Activated effector memory CD4-positive, alpha-beta T cell treated with Interleukin-2 at 50 U/mL for 16 hours (primary cell): ENCODE measurements at places on chromosomes 2 and 18.

GRCh38 chr2:133424876-133425275 lies 143.4 kb downstream of the NCKAP5 start:
- no peak for DNase-seq

- DNase-seq: no peak
Observed at GRCh38 chr2:185625604-185626003, 113.0 kb upstream of the FSIP2 start.

DNA sequence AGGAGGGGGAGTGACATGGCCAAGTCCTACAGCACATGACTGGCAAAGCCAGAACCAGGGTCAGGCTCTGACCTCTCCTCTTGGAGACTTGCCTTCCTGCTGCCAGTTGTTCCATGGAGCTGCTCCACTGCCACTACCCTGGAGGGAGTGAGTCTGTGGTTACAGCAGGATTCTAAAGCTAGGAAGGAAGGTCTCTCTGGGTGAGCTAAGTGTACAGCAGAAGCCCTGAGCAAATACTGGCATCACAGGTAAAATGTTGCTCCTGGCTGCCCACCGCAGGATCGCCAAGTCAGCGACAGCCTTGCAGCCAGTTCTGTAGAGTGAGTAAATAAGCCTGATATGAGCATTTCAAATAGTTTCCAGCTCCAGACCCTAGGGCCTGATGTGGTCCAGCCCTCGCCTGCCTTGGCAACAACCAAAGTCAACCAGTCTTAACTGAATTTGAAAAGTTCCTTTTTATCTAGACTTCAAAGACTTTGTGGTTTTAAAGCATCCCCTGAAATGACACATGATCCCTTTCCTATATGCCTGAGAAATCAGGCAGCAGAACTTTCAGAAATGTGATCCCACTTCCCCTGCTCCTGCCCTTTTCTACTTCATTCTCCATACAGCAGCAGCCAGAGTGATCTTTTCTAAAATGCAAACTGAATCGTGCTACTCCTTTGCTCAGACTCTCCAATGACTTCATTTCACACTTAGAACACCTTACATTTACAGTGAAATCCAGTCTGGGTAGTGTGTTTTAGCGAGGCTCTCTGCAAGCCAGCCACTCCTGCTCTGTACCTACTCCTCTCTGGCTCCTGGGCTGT lies 114.3 kb downstream of the MGAT5 start:
- DNase-seq: no peak

- DNase-seq: no peak
Observed at GRCh38 chr2:200079356-200079755, 124.0 kb downstream of the MAIP1 start.

DNA sequence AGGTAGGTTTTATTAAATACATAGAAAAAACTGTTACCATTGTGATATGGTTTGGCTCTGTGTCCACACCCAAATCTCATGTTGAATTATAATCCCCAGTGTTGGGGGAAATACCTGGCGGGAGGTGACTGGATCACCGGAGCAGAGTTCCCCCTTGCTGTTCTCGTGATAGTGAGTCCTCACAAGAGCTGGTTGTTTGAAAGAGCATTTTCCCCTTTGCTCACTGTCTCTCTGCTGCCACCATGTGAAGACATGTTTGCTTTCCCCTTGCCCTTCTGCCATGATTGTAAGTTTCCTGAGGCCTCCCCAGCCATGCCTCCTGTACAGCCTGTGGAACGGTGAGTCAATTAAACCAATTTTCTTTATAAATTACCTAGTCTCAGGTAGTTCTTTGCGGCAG lies 352.7 kb upstream of the SLC39A10 start:
- no peak for DNase-seq

DNA sequence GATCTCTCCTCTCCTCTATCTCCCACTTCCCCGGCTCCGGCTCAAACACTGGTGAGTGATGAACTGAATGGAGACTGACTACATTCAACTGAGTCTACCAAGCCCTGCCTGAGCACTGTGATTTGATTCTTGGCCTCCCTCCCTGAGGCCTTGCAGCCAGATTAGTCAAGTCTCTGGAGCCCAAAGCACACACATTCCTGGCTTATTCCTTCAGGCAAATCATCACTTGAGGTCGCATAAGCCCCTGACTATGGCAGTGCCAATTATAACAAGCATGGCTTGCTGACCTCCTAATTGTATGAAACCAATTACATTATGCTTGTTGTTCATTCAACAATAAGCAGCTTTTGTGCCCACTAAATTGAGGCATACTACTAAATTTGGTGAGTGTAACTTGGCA lies 34.6 kb downstream of the EFEMP1 start:
- DNase-seq: no peak

DNA sequence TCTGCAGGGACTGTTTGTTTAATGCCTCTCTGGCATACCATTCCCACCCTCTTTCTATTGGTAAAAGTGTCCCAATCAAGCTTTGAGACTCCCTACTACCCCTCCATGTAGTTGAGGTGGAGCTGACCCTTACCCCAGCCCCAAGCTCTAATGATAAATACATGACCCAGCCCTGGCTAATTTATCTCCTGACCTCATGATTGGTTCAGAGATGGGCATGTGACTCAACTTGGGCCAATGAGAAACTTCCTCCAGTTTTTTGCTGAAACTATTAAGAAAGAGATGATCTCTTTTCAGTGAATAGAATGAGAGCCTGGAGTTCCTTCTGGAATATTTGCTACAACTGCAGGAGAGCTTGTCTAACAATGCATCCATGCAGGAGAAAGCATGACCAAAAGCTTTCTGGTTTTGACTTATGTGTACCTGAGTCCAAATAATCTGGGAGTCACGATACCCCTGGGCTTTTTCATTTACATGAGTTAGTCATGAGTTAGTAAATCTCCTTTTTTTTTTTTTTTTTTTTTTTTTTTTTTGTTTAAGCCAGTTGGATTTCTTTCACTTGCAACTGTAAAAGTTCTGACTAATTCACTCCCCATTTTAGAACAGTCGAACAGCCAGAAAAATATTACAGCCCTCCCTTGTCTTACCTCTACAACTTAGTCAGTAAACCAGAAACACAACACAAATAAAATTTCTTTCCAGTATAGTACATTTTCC lies 66.5 kb upstream of the TLK1 start:
- DNase-seq: no peak

DNA sequence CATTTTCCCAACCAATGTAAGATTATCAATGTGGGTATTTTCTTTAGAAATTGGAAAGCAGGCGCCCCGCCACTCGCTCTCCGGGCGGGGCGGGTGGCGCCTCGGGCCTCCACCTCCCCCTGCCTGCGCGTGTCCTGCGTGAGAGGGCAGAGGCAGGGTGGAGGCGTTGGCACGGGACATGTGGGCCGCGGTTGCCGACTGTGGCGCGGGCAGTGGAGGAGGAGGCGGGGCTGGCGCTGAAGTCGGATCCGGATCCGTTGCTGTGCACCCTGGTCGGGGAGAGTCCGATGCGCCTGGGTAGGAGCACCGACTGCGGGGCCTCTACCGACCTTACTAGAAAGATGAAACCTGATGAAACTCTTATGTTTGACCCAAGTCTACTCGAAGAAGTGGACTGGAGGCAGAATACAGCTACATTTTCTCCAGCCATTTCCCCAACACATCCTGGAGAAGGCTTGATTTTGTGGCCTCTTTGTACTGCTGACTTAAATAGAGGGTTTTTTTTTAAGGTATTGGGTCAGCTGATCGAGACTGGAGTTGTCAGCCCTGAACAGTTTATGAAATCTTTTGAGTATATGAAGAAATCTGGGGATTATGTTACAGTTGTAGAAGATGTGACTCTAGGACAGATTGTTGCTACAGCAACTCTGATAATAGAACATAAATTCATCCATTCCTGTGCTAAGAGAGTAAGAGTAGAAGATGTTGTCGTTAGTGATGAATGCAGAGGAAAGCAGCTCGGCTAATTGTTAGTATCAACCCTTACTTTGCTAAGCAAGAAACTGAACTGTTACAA lies 37.9 kb downstream of the PMS1 start:
- DNase-seq: no peak

- DNase-seq: no peak
Observed at GRCh38 chr2:236763857-236764256, 194.2 kb downstream of the ACKR3 start.

DNA sequence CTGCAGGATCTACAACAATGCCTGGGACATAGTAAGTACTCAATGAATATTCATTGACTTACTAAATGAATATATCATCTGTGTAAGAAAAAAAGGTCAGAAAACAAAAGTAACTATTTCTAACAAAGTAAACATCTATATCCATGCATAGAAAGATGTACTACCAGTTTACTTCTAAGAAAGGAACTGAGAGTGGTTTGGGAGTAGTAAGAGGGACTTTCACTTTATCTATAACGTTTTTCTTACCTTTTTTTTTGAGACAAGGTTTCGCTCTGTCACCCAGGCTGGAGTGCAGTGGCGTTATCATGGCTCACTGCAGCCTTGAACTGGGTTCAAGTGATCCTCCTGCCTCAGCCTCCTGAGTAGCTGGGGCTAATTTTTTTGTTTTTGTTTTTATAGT lies 25.7 kb downstream of the DHX57 start:
- no peak for DNase-seq

GRCh38 chr18:13539050-13539449 lies 187.3 kb downstream of the FAM210A start:
- no peak for DNase-seq

DNA sequence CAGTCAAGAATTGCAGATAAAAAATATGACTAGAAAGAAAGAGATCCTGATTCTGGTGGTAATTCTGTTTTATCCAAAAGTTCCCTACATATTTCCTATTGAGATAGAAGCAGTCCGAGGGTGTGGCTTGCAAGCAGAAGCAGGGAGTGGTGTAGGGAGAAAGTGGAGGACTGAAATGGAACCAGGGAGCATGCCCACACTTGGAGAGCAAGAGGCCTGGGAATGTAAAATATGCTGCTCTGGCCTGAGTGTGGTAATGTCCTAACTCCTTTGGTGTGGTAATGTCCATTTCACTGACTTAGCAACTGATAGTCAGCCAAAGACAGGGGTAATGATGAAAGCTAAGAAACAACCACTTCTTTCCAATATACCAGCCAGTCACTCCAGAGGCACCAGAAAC lies 30.1 kb upstream of the FMNL2 start:
- no peak for DNase-seq

DNA sequence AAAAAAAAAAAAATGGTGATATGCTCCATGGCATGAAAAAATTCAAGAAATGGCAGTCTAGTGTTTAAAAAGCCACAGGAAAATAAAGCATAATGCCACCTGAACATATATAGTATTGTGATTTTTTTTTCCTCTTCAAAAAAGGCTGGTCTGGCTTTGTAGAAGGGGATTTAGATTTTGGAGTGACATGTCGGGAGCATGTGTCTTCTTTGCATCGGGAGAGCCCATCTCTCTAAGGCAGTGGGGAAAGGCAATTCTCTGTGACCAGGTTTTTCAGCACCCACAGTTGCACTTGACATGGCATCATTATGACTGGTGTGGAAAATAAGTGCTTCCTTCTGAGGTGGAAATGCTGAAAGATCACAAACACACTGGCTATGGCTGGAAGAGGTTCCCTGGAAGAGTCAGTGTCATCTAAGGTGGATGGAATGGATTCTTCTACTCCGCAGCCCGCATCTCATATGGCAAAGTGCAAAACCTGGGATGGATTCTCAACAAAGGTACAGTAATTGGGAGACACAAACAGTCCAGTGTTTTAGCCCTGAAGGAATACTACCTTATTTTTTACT lies 172.5 kb downstream of the AGAP1 start:
- DNase-seq: no peak

GRCh38 chr2:98793275-98793674 lies 62.3 kb upstream of the MGAT4A start:
- DNase-seq: no peak

DNA sequence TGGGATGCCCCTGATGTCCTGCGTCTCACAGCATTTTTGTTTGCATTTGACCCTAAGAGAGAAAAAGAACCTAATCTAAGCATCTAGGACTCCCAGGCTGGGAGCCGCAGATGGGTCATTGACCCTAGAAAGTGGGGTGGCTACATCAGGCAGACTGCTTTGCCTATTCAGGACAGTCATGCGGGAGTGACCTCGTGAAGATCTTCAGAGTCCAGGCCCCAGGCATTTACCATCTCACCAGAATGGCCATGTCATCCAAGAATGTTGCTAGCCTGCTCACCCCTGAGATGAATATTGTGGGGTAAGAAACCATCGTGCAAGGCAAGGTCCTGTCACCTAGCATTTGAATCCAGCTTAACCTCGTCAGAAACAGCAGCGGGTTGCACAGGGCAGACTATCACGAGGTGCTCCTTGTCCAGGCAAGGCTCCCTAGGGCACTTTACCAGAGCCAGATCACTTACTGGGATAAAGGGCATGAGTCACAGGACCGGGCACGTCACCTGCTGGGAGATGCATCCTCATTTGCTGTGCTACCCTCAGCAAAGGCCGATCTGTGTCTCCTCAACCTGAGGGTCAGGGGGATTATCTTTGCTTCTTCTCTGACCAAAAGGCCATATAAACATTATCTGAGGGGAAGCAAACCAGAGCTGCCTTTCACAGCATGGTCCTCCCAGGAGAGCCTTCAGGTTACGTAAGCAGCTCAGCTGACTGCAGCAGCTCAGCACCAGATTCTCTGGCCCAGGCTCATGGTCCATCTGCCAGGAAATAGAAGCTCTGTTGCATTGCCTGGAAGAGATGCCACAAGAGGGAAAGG lies 162.3 kb downstream of the ACKR3 start:
- no peak for DNase-seq

DNA sequence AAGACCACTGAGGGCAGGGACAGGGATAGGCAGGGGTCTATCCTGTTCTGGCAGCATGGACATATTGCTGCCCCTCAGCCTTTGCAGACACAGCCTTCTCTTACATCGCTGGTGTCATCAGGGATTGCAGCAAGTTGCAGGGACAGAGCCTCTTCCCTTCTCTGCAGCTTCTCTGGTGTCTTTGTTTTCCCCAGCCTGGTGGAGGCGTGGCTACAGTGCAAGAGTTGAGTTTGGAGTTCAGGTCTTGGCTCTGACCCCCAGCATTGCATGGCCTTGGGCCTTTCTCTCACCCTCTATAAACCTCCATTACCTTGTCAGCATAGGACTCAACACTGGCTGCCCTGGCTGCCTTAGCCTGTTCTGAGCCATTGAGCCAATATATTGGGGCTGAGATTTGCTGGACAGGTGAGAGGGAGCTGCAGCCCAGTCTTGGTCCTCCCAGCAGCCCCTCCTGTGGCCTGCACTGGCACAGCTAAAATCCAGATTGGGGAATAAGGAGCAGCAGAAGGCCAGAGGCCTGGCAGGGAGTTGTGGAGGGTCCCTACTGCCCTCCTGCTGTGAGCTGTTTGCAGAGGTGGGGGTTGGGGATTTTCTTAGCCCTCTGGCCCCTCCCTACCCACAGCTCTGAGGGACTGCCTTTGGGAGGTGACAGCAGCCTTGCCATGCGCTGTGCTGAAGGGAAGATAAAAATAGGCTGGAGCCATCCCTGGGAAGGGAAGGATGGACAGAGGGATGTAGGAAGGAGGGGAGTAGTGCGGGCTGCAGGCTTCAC lies 22.8 kb downstream of the EHD3 start:
- DNase-seq: no peak

- no peak for DNase-seq
Observed at GRCh38 chr18:34595690-34596089, 114.4 kb upstream of the DTNA start.
